ENCODE measurements at places on chromosomes 11 and 22. TPM values are rescaled to one million over a fixed set of nuclear protein-coding genes. Genes with fewer than 3 reads are reported as not detected.

KCNK4 gene
- total RNA-seq, result not detected

PRCP gene
- total RNA-seq, result 41.1 TPM

NEFH gene
- total RNA-seq, result 0.12 TPM

OR2D2 gene
- not detected for total RNA-seq

TRIM29 gene
- total RNA-seq, result 0.50 TPM

OR52H1 gene
- not detected for total RNA-seq

NPAS4 gene
- total RNA-seq, result not detected

ZBTB16 gene
- 67.3 TPM for total RNA-seq

DMC1 gene
- 0.20 TPM for total RNA-seq

TH gene
- total RNA-seq, result not detected

EWSR1 gene
- 121 TPM for total RNA-seq

Data from left ventricle myocardium superior (tissue), 1 donor.